Kidney (tissue), 22 donors: ENCODE measurements at places on chromosomes 11 and 22. TPM values are rescaled to one million over a fixed set of nuclear protein-coding genes. Genes with fewer than 3 reads are reported as not detected.

The DGAT2 gene
- 7.0 TPM for polyA plus RNA-seq

GRCh38 chr11:126194121-126194543, 17.3 kb downstream of the RPUSD4 start:
- peak; percentile 69 for DNase-seq
- H3K27ac ChIP-seq: no peak overlapping the region
- H3K36me3 ChIP-seq: peaks cover 12% of the 10 kb centered on the region
- no peaks in the 10 kb centered on the region for H3K4me1 ChIP-seq

DNA sequence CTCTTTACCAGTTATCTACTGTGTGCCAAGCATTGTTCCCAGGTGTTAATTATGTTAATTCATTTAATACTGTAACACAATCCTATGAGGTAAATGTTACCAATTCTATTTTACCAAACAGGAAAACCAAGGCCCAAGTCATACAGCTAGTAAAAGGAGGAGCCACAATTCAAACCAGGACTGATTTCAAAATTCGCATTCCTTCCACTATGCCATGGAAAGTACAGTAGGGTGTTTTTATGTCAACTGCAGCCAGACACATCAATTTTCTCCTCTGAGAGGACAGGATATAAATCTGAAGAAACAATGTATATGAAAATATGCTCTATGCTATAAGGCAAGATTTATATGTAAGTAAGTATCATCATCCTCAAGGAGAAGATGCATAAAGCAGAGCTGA, 104.3 kb downstream of the RPL27A start:
- H3K36me3 ChIP-seq: no peaks in the 10 kb centered on the region
- H3K4me1 ChIP-seq: peaks cover 4% of the 10 kb centered on the region
- H3K4me3 ChIP-seq: no peak overlapping the region
- H3K27me3 ChIP-seq: no peaks in the 10 kb centered on the region
- no peak for DNase-seq

DNA sequence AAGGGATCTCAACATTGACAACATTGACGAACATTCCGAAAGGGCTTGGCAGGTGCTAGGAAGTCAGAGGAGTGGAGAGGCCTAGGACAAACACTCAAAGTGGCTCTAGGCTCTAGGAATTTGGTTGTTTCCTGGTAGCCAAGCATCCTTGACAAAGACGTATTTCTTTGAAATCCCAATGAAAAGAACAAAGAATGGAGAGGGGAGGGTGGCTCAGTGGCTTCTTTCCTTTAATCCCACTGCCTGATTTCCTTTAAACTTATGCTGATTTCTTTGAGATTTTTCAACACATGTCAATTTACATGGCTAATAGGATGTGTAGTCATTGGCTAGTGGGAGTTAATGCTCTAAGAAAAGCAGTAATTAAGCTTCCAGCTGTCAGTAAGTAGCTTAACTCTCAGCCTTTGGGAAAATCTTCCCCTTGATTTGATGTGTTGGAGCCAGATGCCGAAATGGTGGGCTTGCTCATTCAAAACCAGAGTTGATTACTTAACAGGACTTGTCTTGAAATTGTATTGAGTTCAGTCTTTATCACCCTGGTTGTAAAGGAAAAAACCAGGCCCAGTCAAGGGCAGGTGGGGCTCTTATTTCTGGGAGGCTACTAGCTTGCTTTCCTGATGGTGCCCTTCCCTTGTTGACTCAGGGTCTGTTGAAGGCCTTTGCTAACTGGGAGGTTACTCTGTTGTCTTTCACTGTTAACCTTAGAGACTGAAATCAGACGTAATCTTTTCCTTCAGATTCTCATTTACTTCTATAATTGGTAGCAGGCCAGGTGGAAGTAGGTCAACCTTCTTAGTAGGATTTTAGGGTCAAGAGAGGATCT, 44.6 kb upstream of the SORL1-AS1 start:
- peaks cover 4% of the 10 kb centered on the region for H3K36me3 ChIP-seq
- no peaks in the 10 kb centered on the region for H3K27me3 ChIP-seq
- DNase-seq: no peak
- no peak overlapping the region for H3K27ac ChIP-seq

GRCh38 chr11:44179173-44179572, 83.7 kb downstream of the EXT2 start:
- DNase-seq: peak; percentile 39
- H3K27me3 ChIP-seq: no peaks in the 10 kb centered on the region
- no peak overlapping the region for H3K27ac ChIP-seq
- no peaks in the 10 kb centered on the region for H3K36me3 ChIP-seq
- H3K4me1 ChIP-seq: no peaks in the 10 kb centered on the region

DNA sequence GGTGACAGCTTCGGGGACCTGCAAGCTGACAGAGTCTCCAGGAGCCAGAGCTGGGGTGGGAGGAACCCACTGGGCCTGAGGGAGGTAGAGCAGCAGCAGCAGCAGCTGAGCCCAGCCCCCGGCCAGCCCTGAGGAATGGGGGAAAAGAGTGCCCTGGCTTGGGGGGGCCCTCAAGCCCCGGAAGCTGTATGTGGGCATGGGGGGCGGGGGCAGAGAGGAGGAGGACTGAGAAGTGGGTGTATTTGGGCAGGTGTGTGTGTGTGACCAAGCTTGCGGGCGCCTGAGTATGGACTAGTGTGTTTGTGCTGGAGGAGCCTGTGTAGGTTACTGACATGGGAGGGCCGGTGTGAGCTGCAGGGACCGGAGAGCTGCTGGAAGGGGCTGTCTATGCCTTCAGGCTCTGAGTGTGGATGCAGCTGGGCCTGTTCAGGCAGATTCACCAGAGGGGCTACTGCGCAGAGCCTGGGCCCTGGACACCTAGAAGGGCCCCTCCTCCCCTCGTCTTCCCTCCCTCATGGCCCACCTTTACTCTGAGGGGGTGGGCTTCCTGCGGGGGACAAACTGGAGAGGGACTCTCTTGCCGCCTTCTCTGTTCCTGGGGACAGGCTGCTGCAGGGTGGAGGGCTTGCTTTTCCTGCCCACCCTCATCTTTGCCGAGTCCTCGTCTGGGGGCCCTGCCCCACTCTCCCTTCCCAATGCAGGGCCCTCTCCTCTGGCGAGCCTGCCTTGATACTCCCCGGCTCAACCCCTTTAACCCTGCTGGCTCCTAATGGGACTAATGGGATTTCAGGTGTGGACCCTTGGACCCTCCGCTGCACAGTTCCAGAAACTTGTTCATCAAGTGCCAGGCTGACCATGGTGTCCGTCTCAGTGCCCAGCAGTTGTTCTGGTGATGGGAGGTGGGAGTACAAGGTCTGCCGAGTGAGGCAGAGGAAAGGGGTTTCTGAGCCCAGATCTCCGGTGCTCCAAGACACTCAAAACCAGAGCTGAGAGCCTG, 28.2 kb downstream of the ST3GAL4 start:
- no peak for DNase-seq
- peaks cover 10% of the 10 kb centered on the region for H3K4me1 ChIP-seq
- no peak overlapping the region for H3K27ac ChIP-seq
- H3K4me3 ChIP-seq: no peak overlapping the region

- no peak overlapping the region for H3K4me3 ChIP-seq
- no peak for DNase-seq
- H3K27me3 ChIP-seq: no peaks in the 10 kb centered on the region
- H3K36me3 ChIP-seq: peaks cover 37% of the 10 kb centered on the region
These were observed 3.1 kb downstream of the TOMM22 start for GRCh38 chr22:38684895-38685294.

- H3K4me1 ChIP-seq: no peaks in the 10 kb centered on the region
- H3K27ac ChIP-seq: no peak within 1 kb of the TSS
- peak within 1 kb of the TSS; percentile 90 for H3K4me3 ChIP-seq
- peak; percentile 50 for DNase-seq
These were observed at the start of gene RIC3 for GRCh38 chr11:8168485-8169257. Gene RIC3 (minus strand): TSS chr11:8169025. CDS start chr11:8168989, 36 bp downstream.
